Chondrocyte (in vitro differentiated cells): ENCODE measurements at places on chromosomes 2 and 18. TPM values are rescaled to one million over a fixed set of nuclear protein-coding genes. Genes with fewer than 3 reads are reported as not detected.

The KRTCAP3 gene
- total RNA-seq = 1.1 to 3.6 TPM (median 1.4 TPM) in 3 replicates

GRCh38 chr18:70363861-70364260 lies 75.0 kb downstream of the SOCS6 start:
- peaks cover 19% of the 10 kb centered on the region for H3K4me1 ChIP-seq
- H3K36me3 ChIP-seq = no peaks in the 10 kb centered on the region
- no peak overlapping the region for H3K4me3 ChIP-seq

DNA sequence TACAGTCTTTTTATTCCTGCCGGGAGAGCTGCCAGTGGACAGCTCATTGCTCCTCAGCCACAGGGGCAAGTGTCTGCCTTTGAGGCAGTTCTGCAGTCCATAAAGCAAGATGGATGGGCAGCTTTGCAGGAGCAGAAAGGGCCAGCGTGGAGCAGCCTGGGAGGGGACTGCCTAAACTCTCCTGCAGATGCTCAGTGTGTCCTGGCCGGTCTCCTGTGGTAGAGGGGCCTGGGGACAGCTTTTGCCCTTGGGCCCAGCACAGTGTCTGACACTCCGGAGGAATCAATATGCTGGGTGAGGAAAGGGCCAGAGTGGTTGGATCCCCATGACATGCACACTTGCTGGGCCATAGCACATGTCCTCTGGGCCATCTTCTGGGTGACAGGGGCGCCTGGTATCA lies 65.7 kb upstream of the DAPL1 start:
- H3K27ac ChIP-seq = no peak overlapping the region
- no peak for DNase-seq
- no peaks in the 10 kb centered on the region for H3K36me3 ChIP-seq
- peaks cover 16% of the 10 kb centered on the region for H3K4me1 ChIP-seq

- H3K4me1 ChIP-seq = no peaks in the 10 kb centered on the region
- peaks cover 2% of the 10 kb centered on the region for H3K36me3 ChIP-seq
- DNase-seq = no peak
- no peak overlapping the region for H3K4me3 ChIP-seq
- no peak overlapping the region for H3K27ac ChIP-seq
- no peaks in the 10 kb centered on the region for H3K27me3 ChIP-seq
Observed at GRCh38 chr2:232058931-232059330, 97.4 kb downstream of the DIS3L2 start.

The KCNF1 gene
- total RNA-seq = not detected in 3 replicates
